ENCODE measurements at places on chromosomes 2 and 18.
A peak's percentile ranks its signal among the peaks of the same experiment; 100 is the strongest.

- peak; percentile 76 for DNase-seq
Observed at GRCh38 chr2:208466151-208466919, 59.7 kb downstream of the PTH2R start.

DNA sequence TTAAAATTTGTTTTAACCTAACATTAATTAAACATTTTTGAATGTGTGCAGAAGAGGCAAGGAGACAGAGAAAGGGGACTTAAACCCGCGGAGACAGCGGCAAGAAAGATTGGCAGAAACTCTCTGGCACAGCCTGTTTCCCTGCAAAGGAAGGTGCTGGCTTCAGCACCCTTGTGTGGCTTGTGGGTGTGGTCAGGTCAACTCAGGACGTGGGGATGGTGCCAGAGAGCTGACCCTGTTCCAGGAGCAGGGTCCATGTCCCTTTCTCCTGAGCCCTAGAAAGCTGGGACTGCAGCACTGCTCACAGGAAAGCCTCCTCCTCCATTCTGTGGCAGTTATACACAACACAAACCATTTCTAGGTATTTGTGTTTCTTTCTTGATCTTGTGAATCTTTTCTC, 176.2 kb upstream of the ST6GAL2 start:
- no peak for DNase-seq

GRCh38 chr2:82993609-82994008, 1465.5 kb downstream of the SUCLG1 start:
- no peak for DNase-seq

GRCh38 chr18:26317398-26317797, 91.2 kb downstream of the TAF4B start:
- DNase-seq: no peak

GRCh38 chr2:30368258-30368657, 78.8 kb upstream of the LCLAT1 start:
- DNase-seq: no peak

DNA sequence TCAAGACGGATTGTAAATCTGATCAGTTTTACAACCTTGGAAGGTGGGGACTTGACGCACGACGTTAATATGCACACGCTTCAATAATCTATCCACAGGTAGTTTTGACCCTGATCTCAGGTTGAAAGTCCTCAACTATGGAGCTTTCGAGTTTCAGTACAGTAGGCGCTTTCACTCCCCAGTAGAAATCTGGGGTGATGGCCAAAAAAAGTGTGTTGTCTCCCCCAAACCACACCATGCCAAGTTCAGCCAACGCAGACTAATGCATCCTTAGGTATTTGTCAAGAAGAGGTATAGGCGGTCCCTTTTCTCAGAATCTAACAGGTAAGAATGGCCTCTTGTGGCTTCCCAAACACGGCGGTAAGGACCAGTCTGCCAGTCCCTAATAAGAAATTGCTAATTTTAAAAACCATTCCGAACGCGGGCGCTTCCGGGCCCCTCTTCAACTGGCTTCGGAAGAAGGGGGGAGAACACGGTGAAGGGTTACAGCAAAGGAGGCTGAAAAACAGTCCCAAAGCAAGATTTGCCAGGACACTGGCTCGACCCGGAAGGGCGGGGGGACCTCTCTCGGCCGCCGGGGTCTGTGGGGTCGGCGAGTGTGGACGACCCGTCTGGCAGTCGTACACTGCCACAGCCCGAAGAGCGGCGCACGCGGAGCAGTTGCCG, 659 bp downstream of the FAM210A start:
- no peak for DNase-seq

Data from NCI-H345 (cell line).